ENCODE measurements at places on chromosomes 7 and 10. TPM values are rescaled to one million over a fixed set of nuclear protein-coding genes. Genes with fewer than 3 reads are reported as not detected.

The MSMB gene
- polyA plus RNA-seq: not detected

The AKR1C4 gene
- not detected for polyA plus RNA-seq

DNA sequence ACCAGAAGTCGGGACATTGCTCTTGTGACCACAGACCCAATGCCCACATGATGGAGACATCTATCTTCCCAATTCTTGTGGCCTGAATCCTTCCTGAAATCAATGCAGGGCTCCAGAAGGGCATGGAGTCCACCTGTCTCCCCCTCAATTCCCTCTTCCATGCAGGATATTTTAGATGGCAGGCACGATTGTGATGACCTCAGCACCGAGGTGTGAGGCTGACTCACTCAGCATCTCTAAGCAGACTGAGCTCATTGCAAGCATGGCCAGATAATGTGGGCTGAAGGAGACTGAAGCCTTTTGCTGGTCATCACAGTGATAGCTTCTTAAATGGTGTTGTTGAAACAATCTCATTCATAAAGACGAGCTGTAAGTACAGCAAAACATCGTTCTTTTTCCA is 374.9 kb upstream of the PODXL start:
- no peak for DNase-seq

DNA sequence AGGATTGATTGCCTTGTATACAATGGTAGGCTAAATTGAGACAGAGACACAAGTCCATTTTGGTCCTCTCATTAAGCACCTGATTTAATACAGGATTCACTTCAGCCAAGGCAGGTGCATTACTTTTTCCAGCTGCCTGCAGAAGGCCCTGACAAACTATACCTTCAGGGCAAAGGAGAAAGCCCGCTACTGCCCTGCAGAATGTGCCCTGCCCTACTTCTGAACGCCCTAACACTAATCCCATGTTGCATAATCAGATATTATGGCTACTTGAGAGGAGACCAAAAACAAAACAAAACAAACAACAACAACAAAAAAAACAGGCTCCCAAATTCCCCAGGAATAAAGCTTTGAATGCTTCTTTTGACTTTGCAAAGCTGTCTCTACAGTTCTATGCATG is 116.9 kb upstream of the ABI1 start:
- DNase-seq: no peak

GRCh38 chr10:75461672-75462649 is 30.5 kb downstream of the LRMDA start:
- DNase-seq: no peak

DNA sequence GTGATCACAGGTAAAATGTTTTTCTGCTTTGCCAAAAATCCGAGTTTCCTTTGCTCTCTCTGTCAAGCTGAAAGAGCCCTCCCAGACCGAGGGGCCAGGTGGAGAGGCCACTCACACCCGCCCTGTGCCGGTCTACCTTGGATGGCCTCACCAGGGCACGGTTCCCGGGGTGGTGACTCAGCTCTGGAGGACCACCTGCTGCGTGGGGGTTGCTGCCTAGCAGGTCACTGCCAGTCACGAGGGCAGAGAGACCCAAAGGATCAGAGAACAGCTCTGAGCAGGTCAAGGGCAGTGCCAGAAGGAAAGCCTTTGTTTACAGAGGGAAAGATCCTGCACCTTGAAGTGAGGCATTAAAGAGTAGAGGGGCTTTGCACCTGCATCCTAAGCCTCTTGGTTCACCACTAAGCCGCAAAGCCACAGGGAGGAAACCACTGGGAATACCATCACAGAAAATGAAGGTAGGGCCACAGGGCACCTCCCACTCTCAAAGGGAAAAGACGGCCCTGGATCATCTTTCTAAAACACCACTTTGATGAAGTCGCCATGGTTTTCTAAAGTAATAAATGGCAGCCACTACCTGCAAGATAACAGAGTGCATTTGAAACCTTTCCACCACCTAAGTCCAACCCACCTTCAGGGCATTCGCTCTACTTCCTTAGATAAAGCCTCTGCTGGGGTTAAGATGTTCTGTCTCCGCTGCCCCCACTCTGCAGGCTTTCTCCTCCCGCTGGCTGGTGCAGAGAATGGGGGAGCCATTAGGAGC is 160.3 kb upstream of the KLF14 start:
- DNase-seq: no peak

DNA sequence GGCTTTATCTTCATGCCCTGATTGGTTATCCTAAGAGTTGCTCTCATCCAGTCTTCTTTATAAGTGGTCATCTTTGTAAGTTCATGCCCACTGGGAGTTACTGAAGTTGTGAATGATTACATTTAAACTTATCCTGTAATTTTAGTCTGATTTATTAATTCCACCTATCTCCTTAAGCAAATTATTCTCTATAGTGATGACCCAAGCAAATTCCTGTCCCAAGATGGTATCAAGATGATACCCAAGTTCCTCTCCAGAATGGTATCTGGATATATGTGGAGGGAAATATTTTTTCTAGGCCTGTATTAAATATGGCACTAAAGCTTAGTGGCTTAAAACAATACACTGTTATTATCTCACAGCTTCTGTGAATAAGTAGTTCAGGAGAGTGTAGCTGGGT is 22.6 kb upstream of the VOPP1 start:
- DNase-seq: no peak

GRCh38 chr7:155959894-155960293 is 147.6 kb upstream of the SHH start:
- no peak for DNase-seq
